ENCODE measurements at places on chromosomes 5 and 9.

DNA sequence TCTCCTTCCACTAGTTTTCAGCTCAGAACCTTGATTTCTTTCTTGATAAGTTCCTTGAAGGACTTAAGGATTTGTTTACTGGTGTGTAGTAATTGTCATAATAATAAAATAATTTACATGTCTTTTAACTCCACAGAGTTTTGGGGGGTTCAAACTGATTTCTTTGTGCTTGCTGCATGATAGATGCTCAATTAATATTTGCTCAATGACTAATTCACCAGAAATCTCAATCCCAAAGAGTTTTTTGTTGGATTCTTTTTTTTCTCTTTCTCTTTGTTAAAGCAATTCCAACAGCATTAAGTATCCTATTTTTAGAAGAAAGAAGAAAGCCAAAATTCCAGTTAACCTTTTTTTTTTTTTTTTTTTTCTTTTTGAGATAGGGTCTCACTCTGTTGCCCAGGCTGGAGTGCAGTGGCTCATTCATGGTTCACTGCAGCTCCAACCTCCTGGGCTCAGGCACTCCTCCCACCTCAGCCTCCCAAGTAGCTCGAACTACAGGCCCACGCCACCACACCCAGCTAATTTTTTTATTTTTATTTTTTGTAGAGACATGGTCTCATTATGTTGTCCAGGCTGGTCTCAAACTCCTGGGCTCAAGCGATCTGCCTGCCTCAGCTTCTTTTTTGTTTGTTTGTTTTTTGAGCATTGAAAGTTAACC is 10.8 kb downstream of the FAF2 start:
- DNase-seq, result no peak

- no peak for DNase-seq
Measured at GRCh38 chr5:37182667-37183066, 66.5 kb downstream of the CPLANE1 start.

DNA sequence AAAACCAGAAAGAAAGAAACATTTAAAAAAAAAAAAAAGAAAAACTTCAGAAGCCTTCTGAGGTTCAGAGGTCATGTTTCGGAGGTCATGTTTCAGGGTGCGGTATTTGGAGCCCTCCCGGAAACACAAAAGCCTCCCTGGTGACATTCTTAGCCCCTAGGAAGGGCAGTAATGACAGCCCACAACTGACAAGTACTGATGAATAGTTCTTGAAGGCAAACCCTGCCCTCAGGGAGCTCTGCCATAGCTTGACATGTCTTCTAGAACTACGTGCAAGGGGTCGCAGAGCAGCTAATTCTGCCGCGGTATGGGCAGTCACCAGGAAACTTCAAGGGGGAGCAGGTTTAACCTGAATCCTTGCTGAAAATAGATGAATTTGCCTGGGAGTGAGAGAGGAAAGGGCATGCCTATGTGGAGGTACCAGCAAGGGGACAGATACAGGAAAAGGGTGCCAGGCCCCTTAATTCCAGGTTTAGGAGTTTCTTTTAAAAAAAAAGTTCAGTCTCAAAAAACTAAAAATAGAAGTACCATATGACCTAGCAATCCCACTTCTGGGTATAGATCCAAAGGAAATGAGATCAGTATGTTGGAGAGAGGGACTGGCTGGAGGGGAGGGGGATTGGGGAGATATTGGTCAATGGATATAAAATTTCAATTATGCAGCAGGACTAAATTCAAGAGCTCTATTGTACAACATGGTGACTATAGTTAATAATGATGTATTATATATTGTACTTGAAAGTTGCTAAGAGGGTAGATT is 98.4 kb downstream of the C9orf152 start:
- no peak for DNase-seq

GRCh38 chr5:170190436-170191134 is 42.2 kb upstream of the C5orf58 start:
- no peak for DNase-seq

DNA sequence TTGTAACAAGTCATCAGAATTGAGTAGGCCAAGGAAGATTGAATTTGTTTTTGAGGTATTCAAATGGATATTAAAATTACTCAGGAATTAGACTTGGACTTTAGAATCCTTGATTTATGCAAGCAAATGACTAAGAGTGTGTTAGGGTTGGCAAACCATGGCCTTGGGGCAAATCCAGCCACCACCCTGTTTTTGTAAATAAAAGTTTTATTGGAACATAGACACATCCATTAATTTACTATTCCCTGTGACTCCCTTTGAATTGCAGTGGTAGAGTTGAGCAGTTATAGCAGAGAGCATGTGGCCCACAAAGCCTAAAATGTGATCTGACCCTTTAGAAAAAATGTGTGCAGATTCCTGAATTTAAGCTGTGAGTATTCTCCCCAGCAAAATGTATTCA is 115.6 kb downstream of the WDR70 start:
- DNase-seq, result no peak

DNA sequence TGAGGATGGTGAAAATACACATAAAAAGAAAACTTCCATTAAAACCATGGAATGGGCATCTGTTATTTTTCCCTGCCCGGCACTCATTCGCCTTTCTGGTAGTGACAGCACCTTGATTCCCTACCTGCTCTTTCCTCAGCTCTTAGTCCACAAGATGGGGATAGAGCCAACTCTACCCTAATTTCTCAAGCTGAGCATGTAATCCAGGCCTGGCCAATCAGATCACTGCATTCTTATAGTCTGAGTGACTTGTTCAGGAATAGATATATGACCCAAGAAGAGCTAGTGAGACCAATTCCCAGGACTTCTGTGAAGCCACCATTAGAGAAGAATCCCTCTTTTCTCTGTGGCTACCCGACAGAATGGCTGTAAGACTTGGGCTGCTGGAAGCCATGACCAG is 58.1 kb downstream of the TSSK1B start:
- no peak for DNase-seq

DNA sequence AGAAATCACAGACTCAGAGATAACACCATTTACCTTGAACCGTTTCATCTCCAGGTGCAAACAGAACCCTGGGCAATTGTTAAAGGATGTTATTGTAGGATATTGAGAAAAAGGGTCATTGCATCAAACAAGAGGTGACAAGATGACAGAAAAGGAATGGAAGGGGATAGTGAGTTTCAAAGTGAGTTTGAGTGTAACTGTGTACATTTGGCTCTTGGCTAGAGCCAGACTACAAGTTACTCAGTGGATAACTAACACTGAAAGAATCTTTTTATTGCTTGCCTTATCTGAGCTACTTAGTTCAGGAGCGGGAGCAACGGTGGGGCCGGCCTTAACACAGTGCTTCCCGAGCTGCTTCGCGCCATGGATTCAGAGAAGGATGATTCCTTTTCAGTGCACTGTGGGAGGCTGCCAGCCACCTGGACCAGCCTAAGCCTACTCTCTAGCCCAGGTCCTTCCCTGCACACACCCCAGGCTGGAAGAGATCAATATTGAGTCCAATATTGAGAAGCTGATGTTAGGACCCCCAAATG is 193.4 kb downstream of the ATPSCKMT start:
- DNase-seq, result no peak

GRCh38 chr9:105681724-105682123 is 12.6 kb upstream of the TMEM38B start:
- no peak for DNase-seq

DNA sequence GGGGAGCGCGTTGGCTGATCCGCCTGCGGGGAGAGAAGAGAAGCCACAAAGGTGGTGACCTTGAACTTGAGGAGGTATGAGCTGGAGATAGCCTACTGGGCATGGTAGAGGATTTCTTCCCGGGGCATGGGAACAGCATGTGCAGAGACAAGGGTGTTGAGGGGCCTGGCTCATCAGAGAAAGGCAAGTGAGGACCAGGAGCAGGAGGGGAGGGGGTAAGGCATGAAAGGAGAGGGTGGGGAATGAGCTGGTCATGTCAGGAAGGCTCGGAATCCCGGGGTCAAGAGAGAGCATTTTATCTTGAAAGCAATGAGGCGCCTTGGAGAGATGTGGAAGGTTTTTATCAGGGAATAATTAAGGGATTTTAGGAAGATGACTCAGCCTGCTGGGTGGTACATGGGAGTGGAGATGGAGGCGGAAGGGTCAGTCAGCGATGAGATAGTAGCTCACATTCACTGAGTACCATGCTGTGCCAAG is 121.1 kb downstream of the LHX2 start:
- no peak for DNase-seq

GRCh38 chr5:146340260-146341081 is 1.8 kb downstream of the POU4F3 start:
- no peak for DNase-seq

DNA sequence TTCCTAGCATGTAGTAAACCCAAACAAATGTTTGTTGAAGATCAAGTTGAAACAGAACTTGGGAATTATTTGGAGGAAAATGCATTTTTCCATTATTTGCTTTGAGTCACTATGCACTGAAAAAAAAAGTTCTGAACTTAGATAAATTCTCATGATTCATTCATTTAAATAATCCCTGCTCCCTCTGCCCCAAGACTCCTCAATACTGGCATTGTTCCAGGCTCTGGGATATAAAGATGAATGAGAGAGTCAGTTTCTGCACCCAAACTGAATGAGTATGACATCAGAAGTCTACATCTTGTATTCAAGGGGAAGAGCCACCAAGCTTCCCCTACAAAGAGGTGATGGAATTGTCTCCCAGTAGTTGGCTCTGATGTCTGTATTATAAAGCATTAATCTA is 123.9 kb downstream of the SEC61B start:
- DNase-seq, result no peak

DNA sequence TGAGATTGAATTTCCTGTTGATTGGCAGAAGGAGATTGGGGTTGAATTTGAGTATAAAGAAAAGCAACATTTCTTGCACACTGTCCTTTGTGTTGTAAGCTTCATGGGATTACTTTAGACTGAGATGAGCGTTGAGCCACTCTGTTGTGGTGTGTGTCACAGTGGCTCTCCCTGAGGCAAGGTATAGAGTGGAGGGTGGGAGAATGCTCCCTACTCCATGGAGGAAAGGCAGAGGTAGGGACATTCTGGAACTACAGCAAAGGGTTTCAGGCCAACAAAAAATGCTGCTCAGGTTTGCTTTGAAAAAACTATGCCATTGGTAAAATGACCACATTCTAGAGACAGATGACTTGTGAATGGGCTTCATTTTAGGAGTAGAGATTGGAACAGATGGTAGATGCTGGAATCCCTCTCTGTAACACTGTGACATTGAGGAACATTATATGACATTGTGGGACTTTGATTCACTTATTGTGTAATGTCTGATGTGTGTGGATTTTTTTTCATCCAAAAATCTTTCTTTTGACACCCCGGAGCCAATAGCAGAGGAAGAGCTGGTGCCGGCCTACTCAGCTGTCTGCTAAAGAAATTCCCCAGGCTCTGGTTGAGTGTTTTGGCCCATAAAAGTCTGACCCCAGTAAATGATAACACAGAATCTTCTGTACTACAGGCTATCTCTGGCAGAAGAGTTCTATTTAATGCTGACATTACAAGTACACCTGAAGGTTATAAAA is 6.2 kb upstream of the CEP120 start:
- DNase-seq, result no peak

DNA sequence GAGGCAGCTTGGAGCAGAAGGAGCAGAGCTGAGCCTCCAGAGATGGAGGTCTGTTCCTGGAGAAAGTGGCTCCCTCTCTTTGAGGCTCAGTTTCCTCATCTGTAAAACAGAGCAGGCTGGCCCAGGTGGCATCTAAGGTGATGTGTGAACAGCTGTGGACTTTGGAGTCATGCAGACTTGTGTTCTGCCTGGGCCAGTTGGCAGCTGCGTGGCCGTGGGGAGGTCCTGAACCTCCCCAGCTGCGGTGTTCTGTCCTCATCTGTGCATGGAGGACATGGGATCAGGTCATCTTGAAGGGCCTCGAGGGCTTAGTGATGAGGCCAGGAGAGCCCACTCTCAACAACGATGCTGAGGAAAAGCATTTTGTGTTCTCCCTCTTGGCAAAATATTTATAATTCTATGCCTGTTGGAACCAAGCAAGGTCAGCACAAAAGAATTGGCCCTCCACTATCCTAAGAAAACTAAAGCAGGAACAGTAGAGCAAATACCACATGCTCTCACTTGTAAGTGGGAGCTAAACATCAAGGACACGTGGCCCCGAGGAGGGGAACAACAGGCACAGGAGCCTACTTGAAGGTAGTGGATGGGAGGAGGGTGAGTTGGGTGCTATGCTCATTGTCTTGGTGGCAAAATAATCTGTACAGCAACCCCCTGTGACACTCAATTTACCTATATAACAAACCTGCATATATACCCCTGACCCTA is 63.2 kb upstream of the COL15A1 start:
- DNase-seq, result no peak

- no peak for DNase-seq
Measured at GRCh38 chr9:17578577-17578910, 322 bp upstream of the SH3GL2 start.

- no peak for DNase-seq
Measured at GRCh38 chr5:176364765-176365350, 429 bp upstream of the ARL10 start.

Data from CD4-positive, alpha-beta T cell treated with Interleukin-10 for 1 hour (primary cell).